NCI-H510A treated with DMSO at 0.1 percent for 48 hours (cell line): ENCODE measurements at places on chromosomes 7 and 10.

DNA sequence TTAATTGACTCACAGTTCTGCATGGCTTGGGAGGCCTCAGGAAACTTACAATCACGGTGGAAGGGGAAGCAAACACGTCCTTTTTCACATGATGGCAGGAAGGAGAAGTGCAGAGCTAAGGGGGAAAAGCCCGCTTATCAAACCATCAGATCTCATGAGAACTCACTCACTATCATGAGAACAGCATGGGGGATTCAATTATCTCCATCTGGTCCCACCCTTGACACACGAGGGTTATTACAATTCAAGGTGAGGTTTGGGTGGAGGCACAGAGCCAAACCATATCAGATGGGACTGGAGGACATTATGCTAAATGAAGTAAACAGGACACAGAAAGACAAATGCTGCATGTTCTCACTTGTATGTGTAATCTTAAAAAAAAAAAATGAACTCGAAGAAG is 141.4 kb upstream of the HABP2 start:
- DNase-seq: no peak

- DNase-seq: no peak
These were observed 26.1 kb upstream of the TRUB1 start for GRCh38 chr10:114911801-114912469.

- no peak for DNase-seq
These were observed 159.8 kb downstream of the NRF1 start for GRCh38 chr7:129771201-129771927.

DNA sequence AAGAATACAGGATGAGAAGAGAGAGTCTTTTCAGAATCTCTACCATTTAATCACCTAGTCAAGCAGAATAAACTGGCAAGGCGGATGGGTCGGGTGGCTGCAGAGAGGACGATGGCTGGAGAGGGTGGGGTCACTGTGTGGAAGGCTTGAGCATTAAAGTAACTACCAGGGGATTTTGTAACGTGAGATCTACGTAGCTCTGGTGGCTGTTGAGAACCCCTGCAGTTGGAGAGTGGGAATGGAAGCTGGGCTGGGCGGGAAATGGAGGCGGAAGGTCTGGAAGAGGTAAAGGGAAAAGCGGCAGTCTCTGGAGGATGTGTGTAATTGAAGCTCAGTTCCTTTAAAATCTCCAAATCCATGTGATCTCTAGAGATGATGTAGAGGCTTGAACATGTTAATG is 135.0 kb downstream of the GATA3 start:
- DNase-seq: no peak

- DNase-seq: no peak
These were observed 171.3 kb upstream of the HPS1 start for GRCh38 chr10:98617906-98618520.

DNA sequence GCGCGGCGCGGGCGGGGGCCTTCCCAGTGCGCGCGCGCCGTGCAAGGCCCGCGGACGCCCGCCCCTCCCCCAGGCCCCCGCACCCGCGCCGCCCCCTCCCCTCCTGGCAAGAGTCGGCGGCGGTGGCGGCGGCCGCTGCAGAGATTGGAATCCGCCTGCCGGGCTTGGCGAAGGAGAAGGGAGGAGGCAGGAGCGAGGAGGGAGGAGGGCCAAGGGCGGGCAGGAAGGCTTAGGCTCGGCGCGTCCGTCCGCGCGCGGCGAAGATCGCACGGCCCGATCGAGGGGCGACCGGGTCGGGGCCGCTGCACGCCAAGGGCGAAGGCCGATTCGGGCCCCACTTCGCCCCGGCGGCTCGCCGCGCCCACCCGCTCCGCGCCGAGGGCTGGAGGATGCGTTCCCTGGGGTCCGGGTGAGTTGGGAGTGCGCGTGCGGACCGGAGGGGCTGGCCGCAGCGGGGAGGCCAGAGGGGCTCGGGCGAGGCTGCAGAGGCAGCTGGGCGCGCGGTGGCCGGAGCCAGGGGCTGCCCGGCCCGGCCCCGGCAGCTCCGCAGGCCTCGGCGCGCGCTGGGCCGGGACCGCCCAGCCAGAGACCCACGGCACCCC is at the start of gene BMPR1A:
BMPR1A (plus strand) TSS at position 109 of the 602 bp plus-strand sequence. CDS start 119,400 bp downstream, outside the sequence.
- no peak for DNase-seq

- DNase-seq: no peak
These were observed 161.6 kb upstream of the PRSS1 start for GRCh38 chr7:142587578-142588191.

- DNase-seq: no peak
These were observed 8.3 kb downstream of the MDFIC start for GRCh38 chr7:114930107-114930661.

DNA sequence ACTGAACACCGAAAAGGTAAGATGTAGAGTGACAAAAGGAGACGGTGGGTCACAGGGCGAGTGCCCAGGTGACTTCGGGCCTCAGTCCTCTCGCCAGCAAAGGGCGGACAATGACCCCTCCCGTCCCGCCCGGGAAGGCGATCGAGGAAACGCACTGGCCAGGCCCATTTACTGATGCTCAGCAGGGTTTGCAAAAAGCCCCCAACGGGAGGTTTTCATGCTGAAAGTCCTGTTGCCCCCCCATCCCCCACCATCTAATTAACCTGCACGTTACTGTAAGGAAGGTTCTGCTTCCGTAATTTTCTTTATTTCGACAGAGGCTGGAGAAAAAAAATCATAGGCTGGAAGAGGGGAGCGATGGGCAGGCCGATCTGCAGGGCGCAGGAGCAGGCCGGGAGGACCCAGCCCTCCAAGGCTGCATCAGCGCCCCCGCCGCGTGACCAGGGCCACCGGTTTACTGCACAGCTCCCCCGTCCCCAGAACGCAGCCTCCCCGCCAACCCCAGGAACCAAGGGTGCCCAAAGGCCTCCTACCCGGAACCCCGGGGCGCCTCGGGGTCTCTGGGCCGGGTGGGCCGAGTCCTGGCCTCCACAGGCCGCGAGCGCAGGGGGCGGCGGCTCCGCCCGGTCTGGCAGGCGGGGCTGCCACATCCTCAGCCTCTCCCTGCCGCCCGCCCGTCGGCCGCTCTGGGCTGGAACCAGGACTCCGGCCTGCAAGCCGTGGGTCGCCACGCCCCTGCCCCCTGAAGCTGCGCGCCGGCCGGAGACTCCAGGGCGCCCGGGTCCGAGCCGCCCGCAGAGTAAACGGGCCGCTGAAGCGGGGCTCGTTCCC is 613 bp downstream of the OAT start:
- peak; percentile 43 for DNase-seq

GRCh38 chr7:90877201-90877600 is 281.1 kb downstream of the CDK14 start:
- no peak for DNase-seq

- no peak for DNase-seq
These were observed 89.5 kb upstream of the FAM3C start for GRCh38 chr7:121485467-121486243.

GRCh38 chr7:1638215-1638661 is 31.8 kb upstream of the ELFN1 start:
- peak; percentile 95 for DNase-seq

- no peak for DNase-seq
These were observed 62.0 kb downstream of the MYOF start for GRCh38 chr10:93420091-93420490.

- DNase-seq: no peak
These were observed 23.4 kb upstream of the TMEM229A start for GRCh38 chr7:124056234-124056633.

GRCh38 chr10:33132626-33133025 is 174.6 kb upstream of the ITGB1 start:
- no peak for DNase-seq

DNA sequence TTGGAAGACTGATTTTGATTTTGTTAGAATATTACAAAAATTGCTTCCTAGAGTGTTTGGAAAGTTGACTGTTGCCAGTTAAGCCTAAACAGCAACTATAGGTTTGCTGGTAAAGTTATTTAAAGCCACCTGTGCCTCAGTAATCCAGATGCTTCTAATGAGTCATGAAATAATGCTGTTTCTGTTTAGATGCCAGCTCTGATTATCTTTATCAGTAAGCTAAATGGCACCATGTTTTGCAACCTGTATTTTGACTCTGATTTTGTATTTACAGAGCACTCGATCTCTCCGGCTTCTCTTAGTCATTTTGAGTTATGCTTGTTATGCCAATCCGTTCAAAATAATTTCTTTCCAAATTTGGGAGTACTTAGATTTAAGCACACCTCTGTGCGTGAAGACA is 366.1 kb downstream of the EXOC4 start:
- no peak for DNase-seq

DNA sequence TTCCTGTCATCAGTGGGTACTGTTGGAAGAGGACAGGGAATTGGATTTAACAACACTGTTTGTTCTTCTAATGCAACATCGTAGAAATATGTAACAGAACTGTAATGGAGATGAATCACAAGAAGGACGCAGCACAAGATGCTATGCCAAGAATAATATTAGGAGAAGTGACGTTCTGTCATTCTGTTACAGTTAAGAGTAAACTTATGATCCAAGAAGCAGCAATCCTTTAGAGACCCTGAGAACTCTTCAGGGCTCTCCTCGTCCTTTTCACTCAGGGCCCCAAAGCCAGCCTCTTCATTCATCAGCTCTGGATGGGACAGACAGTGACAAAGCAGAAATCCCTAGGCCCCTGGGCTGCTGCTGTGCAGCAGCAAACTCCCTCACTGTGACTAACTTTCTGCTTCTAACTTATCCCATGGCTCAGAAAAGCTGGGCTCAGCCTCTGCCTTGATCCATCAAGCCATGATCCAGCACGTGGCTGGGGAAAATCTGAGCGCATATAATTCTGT is 8.7 kb upstream of the IL6 start:
- no peak for DNase-seq

- DNase-seq: no peak
These were observed 394.1 kb downstream of the NEBL start for GRCh38 chr10:20502903-20503585.

- no peak for DNase-seq
These were observed 18.8 kb downstream of the IMPDH1 start for GRCh38 chr7:128390871-128391565.

DNA sequence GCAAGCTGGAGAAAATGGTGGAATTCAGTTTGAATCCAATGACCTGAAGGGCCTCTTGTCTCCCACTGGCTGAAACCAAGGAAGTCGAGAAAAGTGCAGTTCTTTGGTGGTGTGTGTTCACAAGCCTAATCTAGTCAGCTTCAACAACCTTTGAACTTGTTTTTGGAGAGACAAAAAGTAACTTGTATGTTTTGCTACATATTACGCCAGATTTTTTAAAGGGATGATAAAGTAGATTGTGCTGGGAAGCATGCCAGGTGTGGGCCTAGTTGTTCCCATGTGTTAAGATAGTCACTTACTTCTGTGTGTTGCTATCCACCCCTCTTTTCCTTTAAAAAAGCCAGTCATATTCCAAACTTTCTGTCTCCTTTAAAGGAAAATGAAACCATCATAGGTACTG is 79.7 kb upstream of the FAM3C start:
- no peak for DNase-seq

DNA sequence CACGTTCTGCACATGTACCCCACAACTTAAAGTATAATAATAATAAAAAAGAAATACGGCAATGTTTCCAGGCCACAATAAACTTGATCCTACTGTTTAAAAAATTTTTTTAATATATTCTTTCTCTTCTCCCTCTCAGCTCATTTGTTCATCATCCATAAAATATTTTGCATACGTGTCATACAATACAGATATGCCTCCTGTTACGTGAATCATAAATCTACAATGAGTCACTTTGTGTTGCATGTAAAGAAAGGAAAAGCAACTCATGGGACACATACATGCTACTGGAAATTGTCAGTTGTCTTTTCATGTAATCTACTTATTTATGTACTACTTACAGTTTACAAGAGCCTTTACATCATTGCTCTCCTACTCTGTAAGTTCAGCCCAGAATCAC is 1.1 kb upstream of the TECTB start:
- no peak for DNase-seq

GRCh38 chr10:42744134-42744701 is 38.4 kb upstream of the BMS1 start:
- no peak for DNase-seq

DNA sequence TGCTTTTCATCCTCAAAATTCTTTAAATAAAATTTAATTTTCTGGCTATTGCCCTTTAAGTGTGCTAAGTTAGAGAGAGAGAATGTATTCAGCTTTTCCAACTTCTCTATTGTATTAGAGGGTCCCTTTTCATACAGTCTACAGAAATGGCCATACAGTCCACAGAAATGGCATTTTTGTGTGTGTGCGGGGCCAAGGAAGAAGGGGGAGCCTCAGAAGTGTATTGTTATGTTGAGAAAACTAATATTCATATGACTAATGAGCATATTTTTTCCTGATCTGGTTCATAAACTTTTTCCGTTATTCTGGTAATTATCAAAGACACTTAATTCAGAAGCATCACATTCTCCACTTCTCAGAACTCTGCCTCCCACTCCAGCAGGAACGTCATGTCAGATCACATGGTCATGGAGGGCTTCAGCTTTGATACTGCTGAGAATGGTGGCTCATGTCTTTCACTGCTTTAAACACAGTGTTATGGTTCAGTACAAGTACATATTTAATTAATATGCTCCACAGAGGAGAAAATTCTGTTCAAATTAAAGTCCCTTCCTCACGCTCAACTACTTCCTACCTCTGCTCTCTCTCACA is 37.1 kb downstream of the ELMO1 start:
- no peak for DNase-seq

DNA sequence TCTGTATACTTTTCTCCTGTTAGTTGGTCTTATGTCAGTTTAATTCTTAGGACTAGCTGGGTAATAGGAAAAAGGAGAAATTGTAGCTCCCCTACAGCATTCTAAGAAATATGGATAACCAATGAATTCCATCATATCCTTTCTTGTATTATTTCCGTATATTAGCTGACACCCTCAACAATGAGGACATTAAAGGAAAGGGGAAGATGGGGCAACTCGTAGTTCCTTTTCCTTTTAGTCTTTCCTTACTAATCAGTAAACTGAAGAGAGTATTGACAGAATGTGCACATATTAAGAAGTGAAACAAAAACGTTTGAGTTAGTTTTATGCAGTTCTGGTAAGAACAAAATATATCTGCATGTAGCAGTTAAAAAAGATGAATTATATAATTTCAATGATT is 35.1 kb upstream of the C10orf67 start:
- DNase-seq: no peak

DNA sequence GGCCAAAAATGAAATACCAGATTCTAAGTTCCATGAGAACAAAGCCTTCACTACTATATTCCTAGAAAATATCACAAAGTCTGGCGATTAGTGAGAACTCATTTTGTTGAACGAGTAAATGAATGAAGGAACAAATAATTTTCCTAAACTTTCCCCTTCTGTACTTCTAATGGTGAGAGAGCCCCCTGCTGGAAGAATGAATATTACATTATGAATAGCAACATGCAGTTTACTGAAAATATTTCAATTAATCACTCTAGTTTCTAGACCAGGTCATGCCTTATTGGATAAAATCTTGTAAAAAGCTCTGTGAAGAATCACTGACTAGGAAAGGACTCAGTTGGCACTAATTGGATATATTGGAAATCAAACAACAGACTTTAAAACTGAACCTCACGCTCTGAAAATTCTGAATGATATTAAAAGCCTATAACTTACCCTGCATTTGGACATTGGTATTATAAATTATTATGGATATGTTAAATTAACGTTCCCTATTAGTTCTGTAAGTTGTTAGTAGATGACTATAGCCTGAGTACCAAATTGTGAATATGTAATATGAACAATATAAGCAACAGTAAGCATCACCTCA is 32.4 kb upstream of the MTPN start:
- peak; percentile 49 for DNase-seq
